ENCODE measurements at places on chromosomes 4 and X.

DNA sequence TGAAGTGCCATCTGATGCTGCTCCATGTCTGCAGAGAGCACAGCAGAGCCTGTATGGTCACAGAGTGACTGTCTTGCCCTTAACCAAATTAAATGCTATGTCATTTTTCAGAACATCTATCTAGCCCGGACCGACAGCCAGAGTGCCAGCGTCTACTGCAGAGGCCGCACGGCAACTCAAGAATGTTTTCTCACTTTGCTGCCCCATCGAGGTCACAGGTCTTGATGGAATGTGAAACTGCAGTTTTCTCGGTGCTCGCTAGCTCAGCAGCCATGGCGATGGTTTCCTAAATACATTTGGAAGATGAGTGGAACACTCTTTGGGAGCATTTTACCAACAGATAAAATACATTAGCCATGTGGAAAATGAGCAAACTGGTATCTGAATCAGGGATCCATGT lies 125.7 kb downstream of the ENPP6 start:
- no peak for DNase-seq

GRCh38 chr4:40199999-40200874 lies 3.4 kb downstream of the RHOH start:
- DNase-seq, result no peak

DNA sequence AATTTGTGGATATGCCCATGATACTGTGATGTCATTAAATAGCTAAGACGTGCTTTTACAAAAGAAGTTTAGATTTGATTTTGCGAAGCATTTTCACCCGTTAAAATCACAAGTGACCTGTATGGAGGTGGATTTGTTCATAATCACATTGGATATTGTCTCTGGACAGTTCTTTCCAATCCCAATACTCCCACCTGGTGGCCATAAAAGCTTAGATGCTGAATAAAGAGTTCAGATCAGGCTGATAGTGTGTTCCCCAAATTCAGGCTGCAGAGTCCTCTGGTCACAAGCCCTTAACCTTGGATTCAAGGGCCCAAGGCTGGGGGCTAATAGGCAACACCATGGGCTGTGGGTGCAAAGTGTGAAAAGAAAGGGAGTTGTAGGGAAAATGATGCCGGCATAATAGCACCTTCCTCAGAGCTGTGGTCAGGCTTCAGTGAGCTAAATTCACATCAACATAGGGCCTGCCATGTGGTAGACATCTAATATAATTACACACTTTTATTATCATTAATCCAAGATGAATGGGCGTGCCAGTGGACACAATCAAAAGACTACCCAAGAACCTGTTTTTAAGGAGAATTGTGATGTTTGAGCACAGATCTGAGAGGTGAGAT lies 28.1 kb downstream of the SMIM43 start:
- DNase-seq, result no peak

- no peak for DNase-seq
Observed at GRCh38 chr4:153509724-153510123, 43.6 kb downstream of the TMEM131L start.

- DNase-seq, result no peak
Observed at GRCh38 chr4:5462896-5463295, 245.5 kb downstream of the EVC2 start.

GRCh38 chr4:8369426-8370105 lies 71.0 kb downstream of the ACOX3 start:
- no peak for DNase-seq

GRCh38 chr4:997375-998071 lies 4.3 kb upstream of the SLC26A1 start:
- no peak for DNase-seq

DNA sequence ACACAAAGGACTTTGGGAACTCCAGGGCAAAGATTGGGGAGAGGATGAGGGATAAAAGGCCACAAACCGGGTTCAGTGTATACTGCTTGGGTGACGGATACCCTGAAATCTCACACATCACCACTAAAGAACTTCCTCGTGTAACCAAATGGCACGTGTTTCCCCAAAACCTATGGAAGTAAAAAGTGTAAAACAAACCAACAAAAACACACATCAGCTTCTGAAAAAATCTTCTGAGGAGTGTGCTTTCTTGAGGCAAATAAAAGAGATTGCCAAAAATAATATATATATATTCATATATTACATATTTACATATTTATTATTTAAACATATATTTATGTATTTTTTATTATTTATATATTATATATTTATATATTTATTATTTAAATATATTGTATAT lies 3.9 kb downstream of the P2RY8 start:
- DNase-seq, result no peak

DNA sequence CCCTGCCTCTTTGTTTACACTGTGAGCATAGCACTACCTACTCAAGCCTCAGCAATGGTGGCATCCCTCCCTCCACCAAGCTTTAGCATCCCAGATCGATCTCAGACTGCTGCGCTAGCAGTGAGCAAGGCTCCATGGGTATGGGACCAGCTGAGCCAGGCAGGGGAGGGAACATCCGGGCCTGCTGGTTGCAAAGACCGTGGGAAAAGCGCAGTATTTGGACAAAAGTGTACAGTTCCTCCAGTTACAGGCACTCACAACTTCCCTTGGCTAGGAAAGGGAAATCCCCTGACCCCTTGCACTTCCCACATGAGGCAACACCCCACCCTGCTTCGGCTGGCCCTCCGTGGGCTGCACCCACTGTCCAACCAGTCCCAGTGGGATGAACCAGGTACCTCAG lies 26.5 kb downstream of the EGF start:
- no peak for DNase-seq

- no peak for DNase-seq
Observed at GRCh38 chrX:104347860-104348259, 93.1 kb upstream of the ESX1 start.

DNA sequence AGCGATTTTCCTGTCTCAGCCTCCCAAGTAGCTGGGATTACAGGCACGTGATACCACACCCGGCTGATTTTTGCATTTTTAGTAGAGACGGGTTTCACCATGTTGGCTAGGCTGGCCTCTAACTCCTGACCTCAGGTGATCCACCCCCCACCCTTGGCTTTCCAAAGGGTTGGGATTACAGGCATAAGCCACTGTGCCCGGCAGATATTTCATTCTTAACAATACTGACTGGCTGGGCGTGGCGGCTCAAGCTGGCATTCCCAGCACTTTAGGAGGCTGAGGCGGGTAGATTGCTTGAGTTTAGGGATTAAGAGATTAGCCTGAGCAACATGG lies 1.3 kb downstream of the PQBP1 start:
- DNase-seq, result no peak

GRCh38 chr4:25442863-25443307 lies 65.8 kb downstream of the ANAPC4 start:
- DNase-seq, result no peak

DNA sequence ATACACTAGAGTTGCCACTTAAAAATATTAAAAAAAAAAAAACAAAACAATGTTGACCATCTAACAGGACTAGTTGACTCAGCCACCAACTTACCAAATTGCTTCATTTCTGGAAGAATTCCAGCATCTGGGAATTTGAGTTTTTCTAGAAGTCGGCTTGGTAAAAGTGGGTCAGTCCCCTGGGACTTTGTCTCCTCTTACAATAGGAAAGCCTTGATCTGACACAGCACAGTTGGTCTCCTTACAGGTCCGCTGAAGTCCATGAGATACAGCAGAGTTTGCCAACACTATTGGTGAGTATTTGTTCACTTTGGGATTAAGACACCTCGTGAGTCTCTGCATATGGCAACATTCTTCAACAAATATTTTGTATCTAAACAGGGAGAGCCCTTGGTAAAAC lies 18.2 kb upstream of the DDIT4L start:
- no peak for DNase-seq

DNA sequence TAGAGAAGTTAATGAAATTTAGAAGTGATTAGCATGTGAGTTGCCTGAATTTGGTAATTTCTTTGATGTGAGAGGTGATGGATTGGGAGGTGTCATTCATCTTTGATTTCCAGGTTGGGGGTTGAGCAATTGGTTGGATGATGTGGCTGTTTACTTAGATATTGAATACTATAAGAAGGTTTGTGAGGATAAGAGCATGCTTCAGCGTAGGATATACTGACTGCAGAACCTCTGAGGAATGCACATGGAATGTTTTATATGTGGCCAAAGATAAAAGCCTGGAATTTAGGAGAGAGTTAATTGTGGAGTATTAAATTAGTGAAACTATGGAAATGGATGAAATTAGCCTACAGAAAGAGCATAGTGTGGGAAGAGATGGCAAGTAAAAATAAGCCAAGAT lies 165.4 kb upstream of the MAD2L1 start:
- no peak for DNase-seq

GRCh38 chr4:42709392-42710065 lies 52.6 kb upstream of the ATP8A1 start:
- DNase-seq, result no peak

DNA sequence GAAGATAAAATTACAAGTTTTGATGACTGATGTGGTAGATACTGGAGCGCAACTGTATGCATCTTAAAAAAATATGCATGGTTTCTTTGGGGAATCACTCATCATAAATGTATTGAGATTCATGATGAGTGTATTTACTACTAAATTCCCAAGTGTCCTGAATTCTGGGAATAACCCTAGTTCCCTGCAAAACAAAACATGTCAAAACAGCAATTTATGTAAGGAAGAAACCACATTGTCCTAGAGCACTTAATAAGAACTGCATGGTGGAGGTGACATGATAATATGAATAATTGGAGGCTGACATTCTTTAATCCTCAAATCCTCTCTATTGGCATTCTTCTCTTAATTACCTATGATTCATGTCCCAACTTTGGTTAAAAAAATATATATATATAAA lies 1804.7 kb downstream of the STIM2 start:
- DNase-seq, result no peak

DNA sequence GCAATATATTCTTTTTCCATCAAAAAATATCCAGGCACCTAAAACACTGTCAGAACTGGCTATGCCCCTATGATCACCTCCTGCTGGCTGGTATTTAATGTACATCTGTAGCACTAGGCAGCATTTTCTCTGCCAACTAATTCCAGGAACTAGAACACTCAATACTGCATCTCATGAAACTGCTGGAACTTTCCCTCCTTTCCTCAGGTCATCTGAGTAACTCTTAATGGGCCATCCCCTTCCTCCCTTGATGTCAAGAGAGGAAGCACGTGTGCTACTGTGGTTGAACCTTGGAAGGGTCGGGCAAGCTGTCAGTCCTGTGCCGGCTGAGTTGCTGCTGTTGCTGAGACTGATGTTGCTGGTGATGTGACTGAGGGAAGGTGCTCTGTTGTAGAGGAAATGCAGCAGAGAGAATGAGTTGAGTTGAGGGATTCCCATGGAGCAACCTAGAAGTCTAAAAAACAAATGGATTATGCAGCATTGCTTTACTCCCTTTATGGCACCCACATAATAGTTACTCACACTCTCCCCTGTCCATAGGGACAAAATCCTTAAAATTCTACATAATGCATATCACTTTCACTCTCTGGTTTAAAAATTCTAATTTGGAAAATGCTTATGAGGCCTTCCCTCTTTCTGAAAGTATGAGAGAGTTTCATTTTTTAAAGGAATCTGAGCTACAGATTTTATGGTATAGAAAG lies 39.5 kb downstream of the TMEM165 start:
- no peak for DNase-seq

DNA sequence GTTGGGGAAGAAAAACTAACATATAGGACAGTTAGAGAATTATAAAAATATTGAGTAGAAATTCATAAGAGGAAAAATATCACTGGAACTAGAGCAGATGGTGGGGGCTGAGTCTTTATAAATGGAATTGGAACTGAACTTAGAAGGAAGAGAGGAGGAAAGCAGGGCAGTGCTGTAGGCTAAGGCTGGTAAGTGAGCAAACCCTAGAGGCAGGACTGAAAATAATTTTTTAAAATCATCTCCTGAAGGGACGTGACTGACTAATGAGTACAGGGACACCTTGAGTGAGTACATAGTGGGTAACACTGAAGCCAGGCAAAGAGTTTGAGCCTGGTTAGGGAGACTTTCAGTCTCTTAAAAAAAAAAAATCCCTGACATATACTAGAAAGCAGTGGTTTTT lies 63.3 kb downstream of the GALNT7 start:
- DNase-seq, result no peak

DNA sequence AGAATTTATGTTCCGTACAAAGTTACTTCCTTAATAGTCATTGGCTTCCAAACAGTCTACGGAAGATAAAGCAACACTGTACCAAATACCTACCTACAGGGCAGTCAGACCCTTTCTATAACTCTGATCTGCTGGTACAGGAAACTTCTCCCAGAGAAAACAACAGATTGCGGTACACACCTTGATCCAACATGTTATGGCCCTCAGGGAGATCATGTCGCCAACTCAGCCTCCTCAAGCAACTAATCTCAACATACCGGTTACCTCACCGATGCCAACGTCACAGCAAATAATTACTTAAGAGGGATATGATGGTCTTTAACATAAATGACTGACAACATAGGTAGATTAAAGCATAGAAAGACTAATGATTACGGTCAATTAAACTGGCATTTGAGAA lies 70.4 kb downstream of the RFC1 start:
- no peak for DNase-seq

GRCh38 chrX:129478516-129478915 lies 44.8 kb downstream of the SMARCA1 start:
- DNase-seq, result no peak

GRCh38 chr4:142142366-142143054 lies 506.1 kb downstream of the IL15 start:
- no peak for DNase-seq

- no peak for DNase-seq
Observed at GRCh38 chrX:109629310-109629709, 4.3 kb upstream of the KCNE5 start.

- DNase-seq, result no peak
Observed at GRCh38 chrX:154334496-154334895, 38.9 kb downstream of the TKTL1 start.

DNA sequence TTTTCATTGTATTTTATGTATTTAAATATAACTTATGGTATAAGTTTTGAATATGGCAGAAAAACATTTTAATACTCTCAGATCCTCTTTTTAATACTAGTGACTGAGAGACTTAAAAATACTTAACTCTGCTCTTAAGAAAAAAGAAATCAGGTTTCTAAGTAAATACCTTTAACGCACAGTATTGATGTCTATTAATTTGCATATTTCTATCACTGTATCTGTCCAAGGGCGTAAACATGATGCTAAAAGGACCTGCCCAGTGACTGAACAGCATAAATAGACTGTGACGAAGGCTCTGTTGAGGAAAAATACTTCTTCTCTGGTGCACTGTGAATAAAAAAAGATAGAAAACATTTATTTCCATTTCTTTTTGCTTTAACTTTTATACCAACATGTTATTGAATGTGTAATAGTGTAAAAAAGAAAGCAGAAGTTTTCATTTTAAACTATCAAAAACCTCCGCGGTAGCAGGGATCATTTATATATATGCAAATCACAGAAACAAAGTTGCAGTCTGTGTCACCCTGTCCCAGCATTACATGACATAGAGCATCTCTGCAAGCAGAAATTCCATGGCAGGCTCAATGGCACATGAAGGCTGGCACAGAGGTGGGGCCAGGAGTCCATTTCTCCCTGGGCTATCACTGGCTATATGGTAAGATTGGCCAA lies 75.4 kb downstream of the ZAR1 start:
- DNase-seq, result no peak

DNA sequence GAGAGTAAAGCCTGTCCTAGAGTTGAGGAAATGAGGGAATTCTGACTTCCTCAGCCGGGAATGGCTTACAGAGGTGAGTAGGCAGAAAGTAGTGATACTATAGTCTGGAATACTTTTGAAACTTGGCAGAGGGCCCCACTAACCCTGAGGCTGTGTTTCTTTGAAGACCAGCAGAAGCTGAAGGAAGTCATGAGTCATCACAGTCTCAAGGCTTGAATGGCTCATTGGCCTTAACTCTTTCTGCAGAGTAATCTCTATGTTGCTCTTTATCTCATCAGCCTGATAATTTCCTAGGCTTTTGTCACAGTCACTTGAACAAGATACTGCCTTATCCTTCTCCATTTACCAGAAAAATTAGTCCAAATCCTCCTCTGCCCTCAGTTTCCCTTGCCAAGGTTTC lies 80.8 kb downstream of the ANKRD50 start:
- no peak for DNase-seq
